Hematopoietic multipotent progenitor cell treated with erythropoietin and hydrocortisone succinate and interleukin-3 and kit ligand, for 8 days (in vitro differentiated cells): ENCODE measurements at places on chromosomes 7 and 10.

GRCh38 chr10:71622154-71622526 is 97.4 kb downstream of the C10orf105 start:
- DNase-seq, result no peak

DNA sequence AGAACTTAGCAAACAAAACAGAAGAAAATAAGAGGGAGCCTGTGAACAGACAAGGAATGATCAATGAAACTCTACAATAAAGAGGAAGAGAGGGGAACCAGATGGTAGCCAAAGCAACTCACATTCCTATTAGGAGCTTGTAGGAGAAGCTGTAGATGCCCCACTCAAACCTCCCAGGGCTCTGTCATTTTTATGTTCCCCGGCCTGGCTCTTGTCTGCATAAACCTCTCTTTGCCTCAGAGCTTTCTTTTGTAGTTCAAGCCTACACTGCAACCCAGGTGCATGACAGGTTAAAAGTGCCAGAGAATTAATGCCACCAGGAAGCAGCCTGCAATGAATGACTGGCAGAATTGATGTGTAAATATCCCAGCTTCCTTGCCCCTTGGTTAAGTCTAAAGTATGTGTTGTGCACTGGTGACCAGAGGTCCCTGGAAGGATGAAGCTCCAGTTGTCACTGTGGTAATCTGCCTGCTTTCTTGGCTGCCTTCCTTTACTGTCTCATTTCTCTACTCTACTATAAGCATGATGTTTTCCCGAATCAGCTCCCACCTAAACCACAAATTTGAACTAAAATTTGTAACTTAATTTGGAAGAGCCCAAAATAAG is 40.4 kb downstream of the HDAC9 start:
- DNase-seq, result no peak

DNA sequence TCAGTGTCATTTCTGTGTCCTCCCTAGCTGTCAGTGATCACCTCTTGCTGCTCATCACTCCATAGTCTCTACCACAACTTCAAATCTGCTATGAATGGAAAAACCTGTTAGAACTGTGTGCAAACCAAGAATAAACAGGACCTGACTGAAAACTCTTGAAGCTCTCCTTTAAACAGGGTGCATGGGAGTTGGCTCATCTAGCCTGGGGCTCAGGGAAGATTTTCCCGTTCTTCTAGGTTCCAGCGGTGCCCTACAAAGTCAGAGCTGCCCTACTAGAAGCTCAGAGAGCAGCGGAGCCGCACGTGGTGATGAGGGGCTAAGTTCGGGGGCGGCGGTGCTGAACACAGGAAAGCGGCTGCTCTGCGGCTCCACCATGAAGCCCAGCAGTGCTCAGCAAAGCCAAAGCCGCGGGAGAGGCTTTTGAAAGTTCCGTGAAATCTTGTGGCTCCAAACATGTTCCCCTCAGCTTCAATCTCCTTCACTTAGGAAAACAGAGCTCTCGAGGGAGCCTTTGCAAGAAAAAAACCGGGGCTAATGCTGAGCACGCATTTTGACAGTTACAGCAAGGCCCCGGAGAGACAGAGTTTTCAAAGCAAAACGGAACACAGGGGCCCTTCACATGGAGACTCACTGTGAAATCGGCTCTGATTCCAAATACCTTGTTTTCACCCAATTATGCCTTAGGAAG is 30.5 kb downstream of the RGS10 start:
- no peak for DNase-seq

DNA sequence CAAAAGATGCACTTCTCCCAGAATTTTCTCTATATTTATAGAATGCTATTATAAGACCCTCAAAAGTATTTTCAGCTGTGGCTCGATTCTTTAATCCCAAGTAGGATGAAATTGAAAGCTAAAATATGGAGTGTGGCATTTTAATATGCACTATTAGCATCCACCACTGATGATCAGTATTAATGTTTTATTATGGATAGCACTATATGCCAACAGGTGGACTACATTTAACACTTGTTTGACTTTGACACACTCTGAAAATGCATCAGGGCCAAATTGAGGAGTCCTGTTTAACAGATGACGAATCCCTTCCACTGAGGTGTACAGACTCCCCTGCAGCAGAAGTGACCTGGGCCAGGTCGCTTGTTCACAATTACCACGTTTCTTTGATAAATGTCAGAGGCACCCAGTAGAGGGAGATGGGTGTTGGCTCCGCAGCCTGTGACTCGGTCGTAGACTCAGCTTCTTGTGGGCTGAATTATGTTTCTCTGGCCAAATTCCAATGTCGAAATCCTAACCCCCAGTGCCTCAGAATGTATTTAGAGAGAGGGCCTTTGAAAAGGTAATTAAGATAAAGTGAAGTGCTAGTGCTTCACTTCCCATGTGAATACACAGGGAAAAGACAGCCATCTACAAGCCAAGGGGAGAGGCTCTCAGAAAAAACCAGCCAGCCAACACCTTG is 48.1 kb downstream of the WIPF3 start:
- DNase-seq, result no peak

GRCh38 chr7:54988516-54988915 is 30.3 kb upstream of the EGFR start:
- no peak for DNase-seq

GRCh38 chr7:25386311-25386744 is 158.0 kb upstream of the NPVF start:
- no peak for DNase-seq

DNA sequence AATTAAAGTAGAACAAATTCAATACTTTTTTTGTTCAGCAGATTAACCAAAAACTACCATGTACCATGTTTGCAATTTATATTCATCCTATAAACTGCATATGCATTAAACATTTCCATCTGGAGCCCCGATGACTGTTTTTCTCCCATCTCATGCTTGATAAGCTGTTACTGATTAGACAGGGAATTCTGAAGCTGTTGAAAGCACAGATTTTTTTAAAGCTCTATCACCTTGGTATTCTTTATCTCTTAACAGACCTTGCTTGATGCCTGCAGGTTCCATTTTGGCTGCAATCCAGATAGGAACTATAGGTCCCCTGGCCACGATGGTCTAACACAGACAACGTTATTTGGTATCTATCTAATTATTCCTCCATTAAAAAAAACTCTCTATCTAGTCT is 961.7 kb downstream of the CNTNAP2 start:
- DNase-seq, result no peak

GRCh38 chr10:12681252-12681651 is 320.3 kb downstream of the CCDC3 start:
- no peak for DNase-seq

GRCh38 chr7:80542398-80542797 is 30.5 kb upstream of the GNAT3 start:
- DNase-seq, result no peak

- DNase-seq, result no peak
Measured at GRCh38 chr10:120975072-120975867, 124.1 kb downstream of the WDR11 start.

DNA sequence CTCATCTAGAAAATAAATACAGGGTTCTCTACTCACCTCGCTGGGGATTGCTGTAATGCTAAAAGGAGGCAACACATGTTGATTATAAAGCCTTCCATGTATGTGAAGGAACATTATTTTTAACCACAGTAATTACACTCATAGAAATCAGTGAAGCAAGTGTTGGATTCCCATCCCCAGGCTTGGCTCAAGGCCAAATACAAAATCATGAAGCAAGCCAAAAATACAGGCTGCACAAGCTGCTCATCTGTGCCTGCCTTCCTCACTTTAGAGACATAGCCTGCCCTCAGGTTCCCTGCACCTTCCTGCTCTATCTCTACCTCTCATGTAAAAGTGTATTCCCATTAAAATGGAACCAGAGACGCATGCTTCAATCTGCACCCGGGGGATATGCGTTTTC is 1077.1 kb upstream of the C7orf33 start:
- no peak for DNase-seq

- DNase-seq, result no peak
Measured at GRCh38 chr7:114789871-114790311, 132.0 kb upstream of the MDFIC start.

DNA sequence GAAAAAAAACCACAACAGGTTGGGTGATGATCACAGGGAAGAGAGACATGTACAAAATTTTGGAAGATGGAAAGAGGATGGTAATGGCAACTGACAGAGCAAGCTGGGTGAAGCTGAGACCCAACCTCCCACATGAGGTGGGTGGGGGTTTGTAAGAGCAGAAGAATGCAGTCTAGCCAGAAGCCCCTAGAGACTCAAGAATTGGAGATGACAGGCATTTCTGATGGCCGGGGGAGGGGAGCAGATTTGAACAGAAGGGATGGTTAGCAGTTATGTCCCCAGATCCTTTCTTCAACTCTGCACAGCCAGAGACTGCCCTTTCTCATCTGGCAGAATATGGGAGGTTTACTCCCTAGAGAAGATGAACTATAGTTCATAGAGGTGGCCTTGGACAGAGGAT is 208.0 kb downstream of the GALNT17 start:
- DNase-seq, result no peak

GRCh38 chr10:34838366-34838900 is 23.3 kb upstream of the PARD3 start:
- DNase-seq, result no peak

- DNase-seq, result peak; percentile 82
Measured at GRCh38 chr7:29105752-29106668, 40.3 kb downstream of the CPVL start.

DNA sequence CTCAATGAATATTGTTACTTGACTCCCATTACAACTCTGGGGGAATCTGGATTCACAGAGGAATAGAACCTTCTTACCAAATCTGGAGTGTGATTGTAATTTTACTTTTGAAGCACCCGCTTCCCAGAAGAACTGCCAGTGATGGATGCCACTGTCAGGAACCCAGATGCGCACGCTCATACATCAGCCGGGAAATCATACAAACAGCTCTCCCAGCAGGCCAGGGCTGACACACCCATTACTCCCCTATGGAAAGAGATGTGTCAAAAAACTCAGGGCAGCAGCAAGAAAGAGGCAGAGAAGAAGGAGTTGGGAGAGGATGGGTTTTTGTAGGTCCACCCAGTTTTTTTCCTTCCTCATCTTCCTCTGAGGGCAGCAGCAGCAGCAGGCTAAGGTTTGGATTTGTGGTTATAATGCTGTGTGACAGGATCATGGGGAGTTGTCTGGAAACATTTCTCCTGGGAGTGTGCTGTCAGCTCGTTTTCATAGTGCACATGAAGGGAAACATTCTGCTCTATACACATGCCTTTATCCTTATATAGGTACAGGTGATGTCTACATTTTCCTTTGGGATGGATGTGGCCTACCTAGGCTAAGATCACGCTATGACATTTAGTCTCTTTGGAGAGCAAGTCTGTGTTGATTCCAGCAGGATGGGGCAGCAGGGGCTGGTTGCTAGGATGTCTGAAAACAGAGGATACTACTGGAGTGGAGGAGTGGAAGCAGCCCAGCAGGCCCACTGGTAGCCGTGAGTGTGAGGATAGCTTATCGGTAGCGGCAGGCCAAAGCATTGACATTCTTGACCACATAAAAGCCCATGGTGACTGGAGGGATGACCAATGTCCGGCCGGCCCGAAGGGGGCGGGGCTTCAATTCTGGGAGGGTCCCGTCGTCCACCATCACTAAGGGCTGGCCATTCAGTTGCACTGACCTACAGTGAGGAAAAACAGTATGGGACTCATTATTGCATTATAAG is 12.4 kb upstream of the HPS1 start:
- DNase-seq, result no peak

GRCh38 chr7:69656890-69657289 is 58.6 kb downstream of the AUTS2 start:
- DNase-seq, result no peak

- DNase-seq, result no peak
Measured at GRCh38 chr10:123563994-123564393, 102.2 kb upstream of the GPR26 start.

DNA sequence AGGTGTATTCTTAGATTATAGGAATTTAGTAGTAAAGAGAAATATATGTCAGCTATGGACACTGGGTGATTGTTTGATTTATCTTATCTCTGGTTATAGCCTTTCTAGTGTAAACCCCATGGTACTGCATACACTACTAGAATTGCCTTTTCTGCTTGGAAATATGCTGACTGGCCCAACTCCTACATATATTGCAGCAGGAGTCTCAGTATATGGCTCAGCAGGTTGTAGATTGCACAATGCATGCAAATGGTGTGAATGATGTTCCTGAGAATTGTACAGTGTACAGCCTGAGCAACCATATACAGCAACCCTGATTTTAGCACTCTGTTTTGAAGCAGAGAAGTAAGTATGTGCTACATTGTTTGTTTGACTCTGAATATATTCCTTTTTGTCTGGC is 153.4 kb upstream of the NPY start:
- DNase-seq, result no peak

DNA sequence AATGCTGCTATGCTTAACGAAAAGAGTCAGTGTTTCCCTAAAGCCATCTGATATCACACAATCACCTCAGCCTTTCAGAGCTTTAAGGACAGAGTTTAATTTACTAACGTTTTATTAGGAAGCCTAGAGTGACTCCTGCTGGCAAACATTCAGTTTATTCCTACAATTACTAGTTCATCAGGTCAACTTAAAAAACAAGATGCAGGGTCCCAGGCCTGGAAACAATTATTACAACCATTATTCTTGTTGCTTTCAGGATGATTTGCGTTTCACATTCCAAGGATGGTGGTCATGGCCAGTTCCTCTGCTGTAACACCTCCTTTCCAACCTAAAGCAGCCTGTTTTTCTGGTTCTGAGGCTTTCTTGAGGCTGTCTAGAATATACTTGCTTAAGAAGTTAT is 1.5 kb upstream of the FAM53B start:
- peak; percentile 87 for DNase-seq

GRCh38 chr10:17820943-17821342 is 11.8 kb downstream of the MRC1 start:
- DNase-seq, result no peak

- DNase-seq, result peak; percentile 13
Measured at GRCh38 chr7:17233603-17234002, 64.8 kb upstream of the AHR start.

- DNase-seq, result no peak
Measured at GRCh38 chr7:70114806-70115205, 516.5 kb downstream of the AUTS2 start.

GRCh38 chr7:87100326-87100725 is 40.9 kb upstream of the ELAPOR2 start:
- DNase-seq, result no peak

DNA sequence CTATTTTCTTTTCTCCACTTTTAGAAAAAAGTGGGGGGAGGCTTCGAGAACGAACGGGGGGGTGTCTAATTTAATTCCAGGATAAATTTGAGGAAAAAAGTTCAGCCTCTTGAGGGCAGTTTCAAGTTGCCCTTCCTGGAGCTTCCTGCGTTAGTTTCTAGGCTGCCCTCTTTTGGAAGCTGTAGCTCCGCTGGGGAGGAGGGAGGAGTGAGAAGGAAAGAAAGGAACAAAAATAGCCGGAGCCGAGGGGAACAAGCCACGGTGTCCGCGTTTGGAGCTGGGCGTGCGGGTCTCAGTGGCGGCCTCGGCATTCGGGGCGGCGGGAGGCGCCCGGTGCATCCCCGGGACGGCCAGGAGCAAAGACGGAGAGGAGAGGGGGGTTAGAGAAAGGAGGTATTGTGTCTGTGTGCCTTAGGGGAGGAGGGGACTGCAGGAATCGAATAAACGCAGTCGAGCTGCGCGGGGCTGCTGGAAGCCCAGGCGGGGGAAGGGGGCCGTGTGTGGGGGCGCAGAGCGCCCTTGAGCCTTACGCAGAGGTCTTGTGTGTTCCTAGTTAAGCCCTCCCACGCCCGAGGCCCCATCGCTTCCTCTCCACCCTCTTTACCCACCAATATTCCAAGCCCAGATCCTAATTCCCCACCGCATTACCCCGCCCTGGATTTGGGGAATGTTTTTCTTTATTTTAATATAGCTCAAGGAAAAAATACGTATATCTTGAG is 2.0 kb upstream of the TNRC18 start:
- DNase-seq, result peak; percentile 77

GRCh38 chr7:76225379-76225778 is 23.7 kb downstream of the SRRM3 start:
- DNase-seq, result peak; percentile 45

GRCh38 chr10:70106958-70107791 is 25.4 kb downstream of the AIFM2 start:
- no peak for DNase-seq
